ENCODE measurements at places on chromosomes 4 and X. TPM values are rescaled to one million over a fixed set of nuclear protein-coding genes. Genes with fewer than 3 reads are reported as not detected.

GRCh38 chr4:152535360-152535902 lies 461 bp downstream of the FBXW7 start:
- peak; percentile 1 for ATAC-seq

DNA sequence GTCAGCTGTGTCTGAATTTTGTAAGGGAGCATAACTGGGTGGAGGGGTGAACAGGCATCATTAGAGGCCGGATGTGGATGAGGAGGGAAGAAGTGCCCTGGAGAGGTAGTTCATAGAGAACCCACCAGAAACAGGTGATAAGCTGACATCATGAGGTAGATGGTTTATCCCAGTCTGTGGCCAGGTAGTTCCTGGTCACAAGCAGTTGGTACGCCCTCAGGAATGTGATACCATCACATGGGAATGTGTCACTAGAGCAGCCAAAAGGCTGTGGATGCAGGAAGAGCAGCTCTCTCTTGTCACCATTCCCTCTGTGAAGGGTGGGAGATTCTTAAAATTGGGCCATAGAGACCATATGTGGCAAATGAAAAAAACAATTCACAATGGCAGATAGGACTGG lies 21.9 kb downstream of the MSN start:
- ATAC-seq, result no peak

DNA sequence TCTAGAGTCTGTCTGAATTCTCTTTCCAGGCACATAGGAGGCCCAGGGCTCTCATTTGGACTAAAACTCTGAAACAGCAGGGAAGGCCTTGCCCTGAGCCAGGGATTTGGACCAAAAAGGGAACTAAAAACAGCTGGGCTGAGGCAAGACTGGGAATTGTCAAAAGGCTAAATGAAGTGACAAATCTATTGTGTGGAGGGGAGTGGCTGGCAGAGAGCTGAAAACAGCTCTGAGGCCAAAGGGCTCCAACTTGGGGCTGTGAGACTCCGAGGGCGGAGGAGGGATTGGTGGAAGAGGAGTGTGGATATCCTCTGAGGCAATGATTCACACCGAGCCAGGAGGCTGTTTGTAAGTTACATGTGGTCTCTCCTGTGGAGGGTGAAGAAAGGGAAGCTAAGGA lies 63.2 kb downstream of the PHEX start:
- ATAC-seq, result no peak

GRCh38 chrX:37922928-37923327 lies 75.6 kb upstream of the DYNLT3 start:
- no peak for ATAC-seq

GRCh38 chr4:127509155-127509554 lies 123.6 kb upstream of the INTU start:
- no peak for ATAC-seq

DNA sequence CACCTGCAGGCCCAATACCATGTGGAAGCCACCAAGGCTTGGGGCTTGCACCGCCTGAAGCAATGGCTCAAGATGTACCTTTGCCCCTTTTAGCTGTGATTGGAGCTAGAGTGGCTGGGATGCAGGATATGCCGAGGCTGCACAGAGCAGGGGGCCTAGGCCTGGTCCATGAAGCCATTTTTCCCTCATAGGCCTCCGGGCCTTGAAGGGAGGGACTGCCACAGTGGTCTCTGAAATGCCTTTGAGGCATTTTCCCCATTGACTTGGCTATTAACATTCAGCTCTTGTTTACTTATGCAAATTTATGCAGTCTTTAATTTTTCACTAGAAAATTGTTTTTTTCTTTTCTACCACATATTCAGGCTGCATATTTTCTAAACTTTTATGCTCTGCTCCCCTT lies 203.2 kb upstream of the HHIP start:
- ATAC-seq, result no peak

DNA sequence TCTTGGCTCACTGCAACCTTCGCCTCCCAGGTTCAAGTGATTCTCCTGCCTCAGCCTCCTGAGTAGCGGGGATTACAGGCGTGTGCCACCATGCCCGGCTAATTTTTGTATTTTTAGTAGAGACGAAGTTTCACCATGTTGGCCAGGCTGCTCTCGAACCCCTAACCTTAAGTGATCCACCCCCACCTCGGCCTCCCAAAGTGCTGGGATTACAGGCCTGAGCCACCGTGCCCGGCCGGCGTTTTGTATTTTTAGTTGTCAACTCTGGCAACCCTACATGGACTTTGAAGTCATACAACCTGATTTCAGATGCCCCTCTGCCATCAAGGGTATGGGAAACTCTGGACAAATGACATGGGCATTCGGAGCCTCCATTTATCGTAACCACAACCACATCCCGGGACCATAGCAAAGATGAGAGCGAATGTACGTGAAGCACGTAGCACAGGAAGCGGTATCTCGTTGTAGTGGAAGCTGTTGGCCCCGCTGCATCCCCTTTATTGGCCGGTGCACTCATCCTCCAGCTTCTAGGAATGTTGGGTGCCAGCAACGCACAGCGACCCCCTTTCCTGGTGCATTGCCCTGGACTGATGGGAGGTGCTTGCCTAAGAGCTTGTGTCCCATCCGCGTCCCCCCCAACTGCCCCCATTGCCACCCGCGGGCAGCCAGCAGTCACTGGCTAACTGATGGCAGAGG lies 109.2 kb downstream of the PHKA2 start:
- ATAC-seq, result no peak

The NAP1L3 gene
- total RNA-seq, result 0.79 TPM

The TEX13C gene
- not detected for total RNA-seq

The SORBS2 gene
- not detected for total RNA-seq

The DCUN1D4 gene
- 41.1 TPM for total RNA-seq

The SNX25 gene
- total RNA-seq, result 31.2 TPM

The SSX7 gene
- total RNA-seq, result not detected

The FGFBP1 gene
- total RNA-seq, result not detected

The TEC gene
- total RNA-seq, result 4.6 TPM

All from activated T-helper 17 cell treated with anti-CD3 and anti-CD28 coated beads, Interleukin-2, amount 50 U/mL, for 72 hours (primary cell).